ENCODE measurements at places on chromosomes 12 and 14.

DNA sequence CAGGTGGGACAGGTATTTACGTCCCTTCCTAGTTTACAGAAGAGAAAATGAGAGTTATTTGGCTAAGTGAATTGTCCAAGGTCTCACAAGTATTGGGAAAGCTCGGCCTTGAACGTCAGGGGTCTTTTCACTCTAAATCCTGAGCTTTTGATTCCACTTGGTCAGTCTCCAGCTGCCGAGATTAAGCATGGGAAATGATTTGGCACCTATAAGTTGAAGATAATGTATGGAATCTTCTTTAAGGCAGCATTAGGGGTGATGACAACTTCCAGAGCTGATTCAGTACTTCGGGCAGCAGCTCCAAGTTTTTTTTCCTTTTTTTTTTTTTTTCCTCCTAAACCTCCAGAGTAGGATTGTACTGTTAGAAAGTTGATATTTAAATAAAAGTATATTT, 722 bp downstream of the FAM234B start:
- no peak for DNase-seq

- no peak for DNase-seq
Observed at GRCh38 chr14:35298351-35298750, 6.2 kb downstream of the PSMA6 start.

DNA sequence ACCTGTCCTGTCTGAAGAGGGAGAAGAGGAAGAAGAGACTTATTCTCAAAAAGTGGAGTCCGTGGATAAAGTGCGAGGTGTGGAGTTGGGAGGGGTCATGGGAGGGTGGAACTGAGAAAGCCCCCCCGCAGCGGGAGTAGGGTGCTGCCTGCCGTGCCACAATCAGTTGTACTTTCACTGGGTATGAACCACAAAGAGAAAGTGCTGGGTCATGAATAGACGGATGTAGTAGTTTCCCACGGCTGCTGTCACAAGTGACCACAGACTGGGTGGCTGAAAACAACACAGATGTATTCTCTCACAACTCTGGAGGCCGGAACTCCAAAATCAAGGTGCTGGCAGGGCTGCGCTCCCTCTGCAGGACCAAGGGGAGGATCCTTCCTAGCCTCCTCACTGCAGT, 5.5 kb downstream of the DNAH10 start:
- DNase-seq = no peak

DNA sequence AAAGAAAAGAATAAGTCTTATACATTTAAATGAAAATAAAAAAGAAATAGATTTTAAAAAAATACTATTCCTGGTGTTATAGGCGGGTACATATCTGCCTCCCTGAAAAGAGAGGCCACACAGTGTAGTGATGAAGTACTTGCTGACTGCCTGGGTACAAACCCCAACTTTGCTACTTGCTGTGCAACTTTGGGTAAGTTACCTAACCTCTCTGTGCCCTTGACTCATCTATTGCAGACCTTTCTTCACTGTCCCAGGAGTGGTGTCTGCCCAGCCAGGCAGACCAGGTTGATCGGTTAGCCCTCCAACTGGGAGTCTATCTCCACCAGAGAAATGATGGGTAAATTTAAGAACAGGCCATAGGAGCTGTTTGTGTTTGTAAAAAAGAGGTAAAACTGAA, 82.0 kb downstream of the SLC24A4 start:
- DNase-seq = no peak

DNA sequence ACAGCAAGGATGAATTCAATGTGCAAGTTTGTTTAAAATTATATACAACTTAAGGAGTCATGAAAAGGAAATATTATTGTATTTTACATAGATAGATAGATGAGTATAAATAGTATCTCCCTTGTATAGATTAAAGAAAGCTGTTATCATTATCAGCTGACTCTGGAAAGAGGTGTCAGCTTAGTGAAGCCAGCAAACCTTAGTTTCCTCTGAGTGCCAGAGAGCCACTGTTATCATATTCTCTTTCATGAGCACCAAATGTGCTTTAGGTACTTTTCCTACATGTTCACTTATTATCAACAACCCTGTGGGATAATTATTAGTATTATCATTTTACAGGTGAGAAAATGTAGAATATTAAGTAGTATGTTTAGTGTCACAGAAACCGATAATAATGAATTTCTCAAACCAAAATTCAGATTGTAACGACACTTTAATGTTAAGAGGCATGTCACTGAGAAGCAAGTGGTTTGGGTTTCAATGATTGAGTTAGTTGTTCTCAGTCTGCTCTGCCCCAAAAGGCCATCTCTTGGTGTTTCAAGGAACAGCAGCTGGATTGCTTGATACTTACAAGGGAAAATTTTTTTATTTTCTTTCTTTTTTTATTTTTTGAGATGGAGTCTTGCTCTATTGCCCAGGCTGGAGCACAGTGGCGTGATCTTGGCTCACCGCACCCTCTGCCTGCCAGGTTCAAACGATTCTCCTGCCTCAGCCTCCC, 53.7 kb downstream of the PLEKHA5 start:
- DNase-seq = no peak

GRCh38 chr12:44497044-44497443, 379.1 kb downstream of the NELL2 start:
- DNase-seq = no peak

GRCh38 chr14:65281991-65282895, 130.3 kb upstream of the FUT8 start:
- no peak for DNase-seq

DNA sequence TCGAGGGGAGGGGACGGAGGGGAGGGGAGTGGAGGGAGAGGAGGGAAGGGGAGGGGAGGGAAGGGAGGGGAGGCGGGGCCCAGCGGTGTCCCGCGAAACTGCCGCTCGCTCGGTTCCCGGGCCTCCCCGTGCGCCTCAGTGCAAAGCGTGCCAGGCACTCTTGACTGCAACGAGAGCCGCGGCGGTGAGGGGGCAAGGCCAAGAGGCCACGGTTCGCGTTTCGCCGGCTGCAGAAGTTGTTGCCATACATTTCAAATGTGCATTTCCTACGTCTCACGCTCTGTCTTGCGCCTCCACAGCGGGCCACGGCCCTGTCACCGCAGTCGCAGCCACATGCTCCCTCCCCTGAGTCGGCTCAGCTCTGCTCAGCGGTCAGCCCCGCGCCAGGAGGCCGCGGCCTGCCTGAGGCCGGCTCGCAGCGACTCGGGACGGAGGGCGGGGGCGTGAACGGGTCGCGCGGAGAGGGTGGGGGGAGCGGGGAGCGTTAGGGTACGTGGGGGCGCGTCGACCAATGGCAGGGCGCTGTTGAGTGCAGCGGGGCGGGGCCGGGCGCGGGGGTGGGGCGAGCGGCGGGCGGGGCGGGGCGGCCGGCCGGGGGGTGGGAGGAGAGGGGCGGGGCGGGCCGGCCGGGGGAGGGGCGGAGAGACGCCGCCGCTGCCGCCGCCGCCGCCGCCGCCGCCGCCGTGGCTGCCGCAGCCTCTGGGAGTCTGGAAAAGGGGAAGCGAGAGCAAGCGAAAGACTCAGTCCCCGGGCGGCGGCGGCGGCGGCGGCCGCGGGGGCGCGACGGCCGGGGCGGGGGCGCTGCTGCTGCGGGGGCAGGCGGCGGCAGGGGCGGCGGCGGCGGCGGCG, at the start of gene PPP2R5C:
Gene PPP2R5C, plus strand, starts transcription at position 678 of the 849 bp plus-strand sequence. CDS start 185 bp downstream, outside the sequence.
- peak; percentile 77 for DNase-seq

GRCh38 chr14:70527501-70528105, 7.2 kb downstream of the ADAM20 start:
- DNase-seq = no peak

DNA sequence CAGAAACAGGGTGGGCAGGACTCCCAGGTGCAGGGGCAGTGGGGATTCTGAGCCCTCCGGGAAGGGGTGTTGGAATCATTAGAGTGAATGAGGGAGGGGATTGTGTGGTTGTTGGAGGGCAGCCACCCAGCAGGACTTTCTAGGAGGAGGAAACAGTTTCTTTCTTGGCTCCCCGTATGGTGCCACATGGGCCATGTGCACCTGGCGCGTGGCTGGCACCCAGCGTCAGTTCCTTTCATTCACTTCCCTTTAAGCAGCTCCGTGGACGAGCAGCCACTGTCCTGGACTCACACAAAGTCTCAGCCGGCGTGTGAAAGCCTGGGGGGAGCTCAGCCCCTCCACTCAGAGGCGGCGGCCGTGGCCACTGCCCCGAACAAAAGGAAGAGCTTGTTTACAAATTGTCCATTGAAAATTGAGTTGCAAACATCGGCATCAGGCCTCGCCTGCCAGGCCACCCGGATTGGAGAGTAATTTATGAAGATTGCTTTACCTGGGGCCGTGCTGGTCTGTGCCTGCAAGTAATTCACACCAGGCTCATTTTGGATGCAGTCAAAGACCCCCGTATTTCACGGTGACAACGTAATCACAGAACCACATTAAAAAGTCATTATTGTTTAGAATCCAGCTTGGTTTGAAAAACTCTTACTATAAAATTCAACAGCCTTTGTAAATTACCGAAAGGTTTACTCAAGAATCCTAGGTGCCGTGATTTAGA, 101.7 kb upstream of the C14orf180 start:
- no peak for DNase-seq

DNA sequence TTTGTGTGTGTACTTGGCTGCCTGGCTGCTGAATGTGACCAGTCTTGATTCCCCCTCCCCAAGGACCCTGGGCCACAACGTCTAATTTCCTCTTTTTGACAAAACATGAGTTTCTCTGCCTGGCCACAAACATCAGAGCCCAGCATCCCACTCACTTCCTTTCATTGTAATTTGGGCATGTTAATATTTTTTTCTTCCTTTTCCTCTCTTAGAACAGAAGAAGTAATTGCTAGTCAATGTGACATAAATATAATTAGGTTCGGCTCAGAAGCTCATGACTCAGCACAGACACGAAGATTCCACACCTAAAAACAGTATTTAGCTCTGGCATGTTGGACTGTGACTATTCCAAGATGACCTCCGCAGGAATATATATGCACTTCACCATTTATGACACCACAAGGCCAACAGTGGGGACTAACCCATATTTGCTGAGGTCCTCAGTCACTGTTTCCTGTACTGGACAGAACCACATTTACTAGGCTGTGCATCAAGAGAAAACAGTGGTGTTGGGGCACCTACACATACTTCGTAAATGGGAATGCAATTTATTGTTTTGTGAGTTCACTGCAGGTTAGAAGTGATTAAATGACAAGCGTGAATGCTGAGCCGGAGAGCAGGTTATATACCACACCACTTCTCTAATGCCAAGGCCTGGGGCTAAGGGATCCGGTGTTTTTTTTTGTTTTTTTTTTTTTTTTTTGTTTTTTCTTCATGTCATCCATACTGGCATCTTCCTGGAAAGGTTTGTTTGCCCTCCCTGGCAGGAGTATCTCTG, 4.2 kb downstream of the GSG1 start:
- DNase-seq = no peak

- DNase-seq = no peak
Observed at GRCh38 chr14:38502239-38502638, 246.3 kb upstream of the CLEC14A start.

- no peak for DNase-seq
Observed at GRCh38 chr14:32085182-32085844, 8.2 kb downstream of the ARHGAP5 start.

GRCh38 chr14:37241198-37241597, 43.5 kb downstream of the MIPOL1 start:
- DNase-seq = no peak

GRCh38 chr14:71931492-71932228, 569 bp upstream of the RGS6 start:
- peak; percentile 53 for DNase-seq

DNA sequence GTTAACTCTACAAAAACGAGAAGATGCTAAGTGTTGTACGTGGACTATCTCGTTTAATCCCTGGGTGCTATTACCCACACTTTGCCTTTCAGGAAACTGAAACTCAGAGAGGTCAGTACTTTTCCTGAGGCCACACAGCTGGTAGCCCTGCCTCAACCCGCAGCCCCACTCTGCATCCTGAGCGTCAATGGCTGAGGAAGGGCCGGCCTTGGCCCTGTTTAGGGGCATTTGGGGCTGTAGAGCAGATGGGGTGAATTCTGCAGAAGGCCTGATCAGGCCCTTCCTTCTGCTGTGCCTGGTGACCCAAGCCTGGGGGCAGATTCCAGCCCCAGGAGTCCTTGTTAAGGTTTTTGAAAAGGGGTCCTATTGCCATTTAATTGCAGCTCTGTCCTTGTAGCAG, 3.7 kb upstream of the CCDC197 start:
- DNase-seq = no peak

DNA sequence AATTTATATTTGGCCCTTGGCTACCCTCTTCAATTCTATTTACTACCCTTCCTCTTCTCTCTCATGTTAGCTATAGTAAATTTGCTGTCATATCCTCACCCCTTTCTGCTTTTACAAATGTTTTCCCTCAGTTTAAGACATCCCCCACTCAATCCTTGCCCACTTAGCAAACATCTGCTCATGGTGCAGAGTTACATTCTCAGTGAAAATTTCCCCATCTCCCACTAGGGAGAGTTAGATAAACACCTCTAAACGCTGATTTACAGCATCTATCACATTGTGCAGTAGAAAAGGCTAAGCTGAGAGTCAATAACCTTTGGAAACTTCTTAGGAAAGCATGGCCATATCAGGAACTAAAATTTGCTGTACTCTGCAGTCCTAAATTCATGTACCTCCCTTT, 69.0 kb downstream of the DENND5B start:
- no peak for DNase-seq

- DNase-seq = no peak
Observed at GRCh38 chr14:105124823-105125222, 43.8 kb downstream of the JAG2 start.

DNA sequence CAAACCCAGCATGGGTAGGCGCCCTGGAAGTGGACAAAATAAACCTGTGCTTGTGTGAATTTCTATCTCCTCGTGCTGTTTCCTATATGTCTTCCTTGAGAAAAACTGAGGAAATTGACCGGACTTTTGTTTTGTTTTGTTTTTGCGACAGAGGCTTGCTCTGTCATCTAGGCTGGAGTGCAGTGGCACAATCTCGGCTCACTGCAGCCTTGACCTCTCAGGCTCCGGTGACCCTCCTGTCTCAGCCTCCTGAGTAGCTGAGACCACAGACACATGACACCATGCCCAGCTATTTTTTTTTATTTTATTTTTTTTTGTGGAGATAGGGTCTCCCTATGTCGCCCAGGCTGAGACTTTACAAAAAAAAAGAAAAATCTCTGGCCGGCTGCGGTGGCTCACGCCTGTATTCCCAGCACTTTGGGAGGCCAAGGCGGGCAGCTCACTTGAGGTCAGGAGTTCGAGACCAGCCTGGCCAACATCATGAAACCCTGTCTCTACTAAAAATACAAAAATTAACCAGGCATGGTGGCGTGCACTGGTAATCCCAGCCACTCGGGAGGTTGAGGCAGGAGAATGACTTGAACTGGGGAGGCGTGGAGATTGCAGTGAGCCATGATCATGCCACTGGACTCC, 22.5 kb upstream of the MIA2 start:
- no peak for DNase-seq

DNA sequence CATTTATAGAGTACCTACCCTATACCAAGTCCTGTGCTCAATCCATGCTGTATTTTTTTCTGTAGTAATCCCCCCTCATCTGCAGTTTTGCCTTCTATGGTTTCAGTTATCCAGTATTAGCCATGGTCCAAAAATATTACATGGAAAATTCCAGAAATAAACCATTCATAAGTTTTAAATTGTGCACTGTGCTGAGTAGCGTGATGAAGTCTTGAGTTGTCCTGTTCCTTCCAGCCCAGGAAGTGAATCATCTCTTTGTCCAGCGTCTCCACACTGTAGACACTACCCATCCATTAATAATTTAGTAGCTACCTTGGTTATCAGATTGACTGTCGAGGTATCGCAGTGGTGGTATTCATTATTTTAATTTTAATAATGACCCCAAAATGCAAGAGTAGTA, 54.2 kb downstream of the SUDS3 start:
- DNase-seq = no peak

Measured in NCI-H748 treated with DMSO at 0.1 percent for 48 hours (cell line).